MCF 10A (cell line): ENCODE measurements at places on chromosomes 5 and 9. TPM values are rescaled to one million over a fixed set of nuclear protein-coding genes. Genes with fewer than 3 reads are reported as not detected.

The PTPRD gene
- 0.98 TPM in 1 of 2 replicates, not detected in the other for total RNA-seq

The TSLP gene
- 5.1 and 6.4 TPM in 2 replicates for total RNA-seq

The NUDT12 gene
- 11.4 and 11.5 TPM in 2 replicates for total RNA-seq

The ARL14EPL gene
- not detected in 2 replicates for total RNA-seq

The ST8SIA4 gene
- 0.26 and 0.54 TPM in 2 replicates for total RNA-seq

The SLC25A2 gene
- 0.37 and 0.79 TPM in 2 replicates for total RNA-seq

The CCL27 gene
- 0.49 TPM in 1 of 2 replicates, not detected in the other for total RNA-seq

DNA sequence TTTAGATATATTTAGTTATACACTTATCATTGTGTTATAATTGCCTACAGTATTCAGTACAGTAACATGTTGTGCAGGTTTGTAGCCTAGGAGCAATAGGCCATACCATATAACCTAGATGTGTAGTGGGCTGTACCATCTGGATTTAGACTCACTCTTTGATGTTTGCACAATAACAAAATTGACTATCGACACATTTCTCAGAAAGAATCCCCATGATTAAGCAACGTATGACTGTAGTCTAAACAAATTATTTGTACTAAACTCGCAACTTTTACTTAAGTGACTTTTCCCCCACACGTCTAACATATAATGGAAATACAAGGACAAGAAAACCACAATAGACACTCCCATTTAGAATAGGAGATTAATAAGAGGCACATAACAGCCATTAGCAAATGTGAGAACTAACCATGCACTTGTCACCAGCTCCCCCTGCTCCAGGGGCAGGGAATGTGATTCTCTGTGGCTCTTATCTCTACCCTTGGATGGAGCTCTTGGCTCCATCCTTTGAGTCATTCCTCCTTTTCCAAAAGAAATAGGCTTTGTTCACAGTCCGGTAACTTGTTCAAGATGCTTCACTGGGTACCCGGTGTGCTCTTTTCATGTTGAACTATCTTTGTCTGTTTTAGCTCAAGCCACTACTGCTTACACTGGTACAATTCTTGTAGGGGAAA lies 8.7 kb upstream of the B4GALT1 start:
- DNase-seq = no peak
- no peak overlapping the region for H3K4me3 ChIP-seq
- H3K27ac ChIP-seq = no peak overlapping the region
- no peaks in the 10 kb centered on the region for H3K27me3 ChIP-seq
- H3K4me1 ChIP-seq = peaks cover 13% of the 10 kb centered on the region

DNA sequence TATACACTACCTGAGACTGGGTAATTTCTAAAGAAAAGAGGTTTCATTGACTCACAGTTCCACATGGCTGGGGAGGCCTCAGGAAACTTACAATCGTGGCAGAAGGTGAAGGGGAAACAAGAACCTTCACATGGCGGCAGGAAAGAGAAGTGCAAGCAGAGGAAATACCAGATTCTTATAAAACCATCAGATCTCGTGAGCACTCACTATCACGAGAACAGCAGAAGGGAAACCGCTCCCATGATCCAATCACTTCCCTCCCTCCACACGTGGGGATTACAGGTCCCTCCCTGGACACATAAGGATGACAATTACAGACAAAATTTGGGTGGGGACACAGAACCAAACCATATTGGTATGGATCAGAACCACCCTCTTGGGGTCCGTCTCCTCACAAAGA lies 44.2 kb upstream of the SPIN1 start:
- no peak overlapping the region for H3K4me3 ChIP-seq
- no peaks in the 10 kb centered on the region for H3K27me3 ChIP-seq
- peaks cover 5% of the 10 kb centered on the region for H3K4me1 ChIP-seq
- no peak overlapping the region for H3K27ac ChIP-seq
- no peaks in the 10 kb centered on the region for H3K36me3 ChIP-seq
- no peak for DNase-seq

DNA sequence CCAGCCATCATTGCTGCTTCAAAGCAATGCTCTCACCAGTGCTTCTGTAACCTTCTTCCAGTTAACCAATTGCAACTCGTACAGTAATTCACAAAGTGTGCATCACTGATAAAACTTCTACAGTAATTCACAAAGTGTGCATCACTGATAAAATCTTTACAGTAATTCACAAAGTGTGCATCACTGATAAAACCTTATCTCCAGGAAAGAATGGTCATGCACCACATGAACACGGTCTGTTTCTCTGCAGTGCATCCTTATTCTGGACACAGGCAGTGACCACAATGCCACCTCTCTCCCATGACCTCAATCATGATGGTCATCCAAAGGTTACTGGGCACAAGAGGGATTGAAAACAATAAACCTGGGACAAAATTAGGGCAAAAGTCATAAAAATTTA lies 153.6 kb downstream of the TSSK1B start:
- no peaks in the 10 kb centered on the region for H3K27me3 ChIP-seq
- H3K4me3 ChIP-seq = no peak overlapping the region
- no peak overlapping the region for H3K27ac ChIP-seq
- H3K4me1 ChIP-seq = peaks cover 5% of the 10 kb centered on the region
- no peak for DNase-seq

- no peak overlapping the region for H3K27ac ChIP-seq
- no peak overlapping the region for H3K4me3 ChIP-seq
- no peaks in the 10 kb centered on the region for H3K36me3 ChIP-seq
- H3K27me3 ChIP-seq = no peaks in the 10 kb centered on the region
- H3K4me1 ChIP-seq = peaks cover 9% of the 10 kb centered on the region
These were observed 464.2 kb downstream of the EBF1 start for GRCh38 chr5:158635565-158635964.

- no peak overlapping the region for H3K4me3 ChIP-seq
- peak; percentile 22 for DNase-seq
- H3K4me1 ChIP-seq = no peaks in the 10 kb centered on the region
- no peak overlapping the region for H3K27ac ChIP-seq
- no peaks in the 10 kb centered on the region for H3K36me3 ChIP-seq
These were observed 151.8 kb upstream of the VLDLR start for GRCh38 chr9:2469681-2470221.

DNA sequence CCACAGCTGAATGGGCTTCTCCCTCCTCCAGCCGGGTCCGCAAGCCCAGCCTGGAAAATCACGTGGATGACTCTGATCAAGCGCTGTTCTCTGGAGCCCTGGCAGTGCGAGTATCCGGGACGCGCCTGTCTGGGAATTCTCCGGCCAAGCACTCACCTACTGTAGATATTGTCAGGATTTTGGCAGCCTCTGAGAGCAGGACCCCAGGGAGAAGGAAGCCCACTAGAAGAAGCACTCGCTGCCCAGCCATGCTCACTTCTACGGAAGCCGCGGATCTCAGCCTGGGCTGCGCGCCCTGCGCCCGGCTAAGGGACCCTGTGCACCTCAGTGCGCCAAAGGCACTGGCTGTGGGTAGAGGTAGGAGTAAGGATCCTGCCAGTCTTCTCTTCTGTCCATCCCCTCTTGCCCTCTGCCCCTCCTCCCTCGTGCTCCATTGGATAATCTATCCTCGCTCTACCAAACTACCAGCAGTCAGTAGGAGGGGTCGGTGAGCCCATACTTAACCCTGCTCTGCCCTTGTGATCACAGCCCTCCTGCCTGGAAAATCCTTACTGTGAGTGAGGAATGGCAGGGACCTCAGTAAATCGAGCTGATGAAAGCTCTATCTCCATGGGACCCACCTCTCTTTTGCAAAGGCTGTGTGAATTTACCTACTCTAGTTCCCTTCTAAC lies at the start of gene UGT3A2:
Gene UGT3A2, minus strand, starts transcription at position 343 of the 671 bp plus-strand sequence. Its CDS starts 93 bp downstream, at position 250.
- DNase-seq = no peak
- no peak within 1 kb of the TSS for H3K4me3 ChIP-seq
- no peaks in the 10 kb centered on the region for H3K36me3 ChIP-seq
- no peak within 1 kb of the TSS for H3K27ac ChIP-seq

DNA sequence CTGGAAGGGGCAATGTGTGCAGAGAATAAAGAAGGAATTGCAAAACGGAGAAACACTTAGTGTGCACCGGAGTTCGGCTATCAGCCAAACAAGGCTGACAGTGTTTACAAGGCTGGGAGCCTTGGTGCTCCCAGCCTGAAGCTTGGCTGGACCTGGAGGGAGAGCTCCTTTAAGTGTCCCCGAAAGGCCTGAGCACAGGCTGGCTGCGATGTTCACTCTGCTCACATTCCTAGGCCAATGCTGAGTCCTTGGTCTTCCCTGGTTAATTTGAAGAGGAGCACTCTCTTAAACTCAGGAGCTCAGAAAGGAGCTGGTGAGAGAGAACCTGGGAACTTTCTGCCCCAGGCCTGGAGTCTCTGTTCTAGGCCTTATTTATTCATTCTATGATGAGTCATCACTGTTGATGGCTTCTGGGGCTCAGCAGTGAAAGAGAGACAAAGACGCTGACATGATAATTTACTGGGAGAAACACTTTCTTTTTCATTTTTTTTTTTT lies 88.6 kb upstream of the MYO10 start:
- DNase-seq = peak; percentile 71
- H3K27ac ChIP-seq = peak overlapping the region; percentile 68
- no peak overlapping the region for H3K4me3 ChIP-seq
- H3K36me3 ChIP-seq = no peaks in the 10 kb centered on the region

GRCh38 chr5:110203661-110204060 lies 513.9 kb downstream of the MAN2A1 start:
- no peaks in the 10 kb centered on the region for H3K36me3 ChIP-seq
- no peak for DNase-seq
- no peak overlapping the region for H3K4me3 ChIP-seq
- H3K4me1 ChIP-seq = no peaks in the 10 kb centered on the region

DNA sequence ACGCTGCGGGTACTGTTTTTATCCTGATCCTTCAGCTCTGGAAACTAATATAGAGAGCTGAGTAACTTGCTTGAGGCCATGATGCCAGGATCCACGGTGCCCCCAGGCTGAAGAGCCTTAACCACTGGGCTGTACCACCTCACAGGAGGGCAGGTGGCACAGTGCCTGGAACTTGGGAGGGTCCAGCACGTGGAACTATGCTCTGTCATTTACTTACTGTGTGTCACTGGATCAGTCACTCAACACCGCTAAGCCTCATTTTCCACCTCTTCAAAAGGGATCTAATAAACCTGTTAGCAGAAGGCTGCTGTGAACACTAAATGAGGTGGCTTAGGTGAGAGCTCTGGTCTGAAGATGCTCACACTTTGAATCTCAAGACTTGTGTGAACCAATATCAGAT lies 29.6 kb downstream of the KCNIP1 start:
- DNase-seq = no peak
- no peaks in the 10 kb centered on the region for H3K4me1 ChIP-seq
- no peaks in the 10 kb centered on the region for H3K36me3 ChIP-seq
- H3K27ac ChIP-seq = no peak overlapping the region
- H3K4me3 ChIP-seq = no peak overlapping the region
- peaks cover 33% of the 10 kb centered on the region for H3K27me3 ChIP-seq

- no peak for DNase-seq
- H3K4me3 ChIP-seq = no peak overlapping the region
- H3K4me1 ChIP-seq = no peaks in the 10 kb centered on the region
- no peak overlapping the region for H3K27ac ChIP-seq
These were observed 321.2 kb downstream of the CDH12 start for GRCh38 chr5:22531986-22532385.

GRCh38 chr9:82597241-82598203 lies 465.4 kb downstream of the RASEF start:
- no peak overlapping the region for H3K27ac ChIP-seq
- no peak for DNase-seq

- no peak overlapping the region for H3K27ac ChIP-seq
- no peaks in the 10 kb centered on the region for H3K27me3 ChIP-seq
- no peaks in the 10 kb centered on the region for H3K36me3 ChIP-seq
- peaks cover 7% of the 10 kb centered on the region for H3K4me1 ChIP-seq
- peak; percentile 1 for DNase-seq
These were observed 36.0 kb downstream of the FOXD1 start for GRCh38 chr5:73412597-73412988.

GRCh38 chr5:139744471-139745131 lies 51.0 kb upstream of the PSD2 start:
- H3K27ac ChIP-seq = no peak overlapping the region
- peaks cover 13% of the 10 kb centered on the region for H3K4me1 ChIP-seq
- DNase-seq = no peak
- H3K4me3 ChIP-seq = no peak overlapping the region
- H3K27me3 ChIP-seq = peaks cover 33% of the 10 kb centered on the region
- H3K36me3 ChIP-seq = no peaks in the 10 kb centered on the region

- H3K36me3 ChIP-seq = peaks cover 74% of the 10 kb centered on the region
- H3K27ac ChIP-seq = no peak overlapping the region
- DNase-seq = no peak
- H3K4me3 ChIP-seq = no peak overlapping the region
These were observed 3.4 kb upstream of the INPP5E start for GRCh38 chr9:136443087-136443486.

DNA sequence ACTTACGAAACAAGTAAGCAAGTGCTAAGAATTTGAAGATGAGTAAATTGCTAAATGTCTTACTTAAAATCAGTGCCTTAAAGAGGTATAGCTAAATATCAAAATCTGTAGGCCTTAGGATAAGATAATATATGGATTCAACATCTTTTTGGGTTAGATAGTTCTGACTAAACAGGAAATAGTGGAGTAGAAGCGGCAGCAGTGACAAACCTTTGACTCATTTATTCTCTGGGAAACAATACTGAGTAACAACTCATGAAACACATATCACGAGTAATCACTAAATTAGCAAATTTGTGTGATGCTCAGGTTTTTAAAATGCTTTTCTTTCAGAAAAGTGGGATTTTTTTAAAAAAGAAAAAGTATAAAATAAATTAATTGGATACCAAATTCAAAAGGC lies 762.1 kb upstream of the TYRP1 start:
- no peak overlapping the region for H3K4me3 ChIP-seq
- peak overlapping the region; percentile 32 for H3K27ac ChIP-seq

DNA sequence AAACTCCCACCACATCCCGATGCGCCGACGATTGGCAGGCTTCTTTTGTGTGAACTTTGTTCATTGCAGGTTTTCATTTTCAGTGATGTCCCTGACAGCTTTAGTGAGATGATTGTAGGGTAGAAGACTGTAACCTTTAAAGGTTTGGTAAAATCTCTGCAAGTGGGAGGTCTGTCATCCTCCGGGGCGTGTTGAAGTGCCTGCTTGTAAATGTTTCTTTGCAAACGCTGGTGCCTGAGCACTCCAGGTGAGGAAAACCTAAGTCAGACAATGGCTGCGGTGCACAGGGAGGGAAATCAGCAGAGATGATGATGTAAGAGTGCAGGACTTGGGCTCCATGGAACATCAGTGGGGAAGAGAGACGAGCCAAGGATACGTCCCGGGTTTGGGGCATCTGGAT lies 228.1 kb downstream of the DRD1 start:
- no peaks in the 10 kb centered on the region for H3K36me3 ChIP-seq
- H3K27ac ChIP-seq = no peak overlapping the region
- peaks cover 61% of the 10 kb centered on the region for H3K27me3 ChIP-seq
- peaks cover 6% of the 10 kb centered on the region for H3K4me1 ChIP-seq

- no peak for DNase-seq
- H3K36me3 ChIP-seq = no peaks in the 10 kb centered on the region
- H3K27ac ChIP-seq = no peak overlapping the region
These were observed 111.1 kb upstream of the FBXL7 start for GRCh38 chr5:15388866-15389265.
